ENCODE measurements at places on chromosomes 13 and 19.

DNA sequence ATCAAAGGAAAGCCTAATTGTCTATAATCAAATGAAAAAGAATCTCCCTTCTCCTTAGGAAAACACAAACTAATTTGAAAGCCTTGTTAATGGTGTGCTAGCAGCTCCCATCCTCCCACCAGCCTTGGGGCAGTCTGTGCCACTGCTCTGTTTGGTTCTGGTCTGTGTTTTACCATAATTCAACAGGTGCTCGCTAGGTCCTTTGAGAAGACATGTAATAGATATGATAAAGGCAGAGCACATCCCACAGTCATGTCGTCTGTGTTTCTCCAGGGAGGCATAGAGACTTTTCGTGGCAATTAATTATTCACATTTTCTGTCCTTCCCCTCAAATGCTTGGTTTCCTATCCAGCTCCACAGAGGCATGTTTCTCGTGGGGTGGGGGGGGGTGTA, 23.8 kb downstream of the FAM124A start:
- no peak for DNase-seq

GRCh38 chr13:35954207-35954560, 177.0 kb downstream of the DCLK1 start:
- DNase-seq, result no peak

GRCh38 chr13:20814224-20814910, 40.6 kb upstream of the EEF1AKMT1 start:
- no peak for DNase-seq

DNA sequence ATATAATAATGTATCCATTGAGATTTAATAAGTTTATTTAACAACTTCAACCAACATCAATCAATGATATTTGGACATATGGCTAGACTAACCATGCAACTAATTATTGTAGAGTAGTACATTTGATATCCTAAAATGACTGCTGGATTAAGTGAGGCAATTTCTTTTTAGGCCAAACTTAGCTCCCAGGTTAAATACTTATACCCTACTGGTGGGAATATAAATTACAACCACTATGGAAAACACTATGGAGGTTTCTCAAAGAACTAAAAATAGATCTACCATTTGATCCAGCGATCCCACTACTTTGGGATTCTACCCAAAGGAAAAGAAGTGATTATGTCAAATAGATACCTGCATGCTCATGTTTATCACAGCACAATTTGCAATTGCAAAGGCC, 345.8 kb downstream of the RBM26 start:
- DNase-seq, result no peak

DNA sequence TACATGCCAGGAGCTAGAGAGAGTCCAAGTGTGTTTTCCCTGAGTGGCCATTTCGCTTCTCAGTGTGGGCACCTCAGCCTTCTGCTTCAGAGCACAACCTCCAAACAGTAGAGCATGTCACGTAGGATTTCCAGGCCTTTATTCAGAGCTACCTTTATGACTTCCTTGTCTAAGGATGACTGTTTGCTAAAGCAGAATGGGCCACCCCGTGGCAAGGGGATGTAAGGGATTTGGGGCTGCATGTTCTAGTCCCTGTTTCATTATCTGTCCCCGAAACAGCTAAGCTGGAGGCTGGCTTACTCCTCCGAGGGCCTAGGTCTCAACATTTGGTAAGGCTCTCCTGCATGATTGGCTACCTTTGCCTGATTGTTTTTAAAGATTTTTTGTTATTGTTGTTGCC, 6.0 kb downstream of the RNASEH2B start:
- DNase-seq, result no peak
